Stimulated activated CD4-positive, alpha-beta T cell treated with anti-CD3 and anti-CD28 coated beads, Interleukin-4, amount 100 ng/mL, for 24 hours (primary cell): ENCODE measurements at places on chromosomes 13 and 19.

GRCh38 chr19:6279620-6279930, 200 bp downstream of the MLLT1 start:
- no peak for DNase-seq

- peak; percentile 71 for DNase-seq
Measured at GRCh38 chr19:14450168-14450874, 17.2 kb downstream of the PKN1 start.

DNA sequence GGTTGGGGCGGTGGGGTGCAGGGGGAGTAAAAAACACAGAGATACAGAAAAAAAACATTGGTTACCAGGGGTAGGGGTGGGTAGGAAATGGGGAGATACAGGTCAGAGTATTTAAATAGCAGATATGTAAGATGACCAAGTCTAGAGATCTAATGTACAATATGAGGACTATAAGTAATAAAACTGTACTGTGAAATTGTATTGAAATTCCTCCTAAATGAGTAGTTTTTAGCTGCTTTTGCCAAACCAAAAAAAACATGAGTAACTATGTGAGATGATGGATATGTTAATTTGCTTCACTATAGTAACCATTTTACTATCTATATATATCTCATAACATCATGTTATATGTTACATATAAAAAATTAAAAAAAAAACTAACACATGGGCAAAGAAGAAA, 29.6 kb downstream of the VWA8 start:
- DNase-seq, result no peak

DNA sequence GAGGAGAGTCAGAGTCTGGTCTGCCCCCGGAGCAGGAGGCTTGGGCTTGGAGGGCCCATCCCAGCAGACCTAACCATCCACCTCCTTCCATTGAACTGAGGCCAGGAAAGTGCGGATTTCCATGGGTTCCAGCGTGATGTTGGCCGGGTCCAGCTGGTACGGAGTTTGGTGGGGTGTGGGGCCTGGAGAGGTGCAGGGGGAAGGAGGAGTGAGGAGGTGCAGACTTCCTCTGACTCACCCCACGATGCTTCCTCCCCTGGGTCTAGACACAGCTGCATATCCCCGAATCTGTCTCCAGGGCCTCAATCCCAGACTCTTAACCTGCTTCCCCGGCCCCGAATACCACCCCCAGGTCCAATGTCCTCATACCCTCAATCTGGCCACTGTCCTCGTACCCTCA, 20.0 kb downstream of the MAN2B1 start:
- DNase-seq, result no peak

- DNase-seq, result no peak
Measured at GRCh38 chr19:1922803-1923202, 17.6 kb downstream of the ADAT3 start.
